ENCODE measurements at places on chromosomes 6 and 20.

DNA sequence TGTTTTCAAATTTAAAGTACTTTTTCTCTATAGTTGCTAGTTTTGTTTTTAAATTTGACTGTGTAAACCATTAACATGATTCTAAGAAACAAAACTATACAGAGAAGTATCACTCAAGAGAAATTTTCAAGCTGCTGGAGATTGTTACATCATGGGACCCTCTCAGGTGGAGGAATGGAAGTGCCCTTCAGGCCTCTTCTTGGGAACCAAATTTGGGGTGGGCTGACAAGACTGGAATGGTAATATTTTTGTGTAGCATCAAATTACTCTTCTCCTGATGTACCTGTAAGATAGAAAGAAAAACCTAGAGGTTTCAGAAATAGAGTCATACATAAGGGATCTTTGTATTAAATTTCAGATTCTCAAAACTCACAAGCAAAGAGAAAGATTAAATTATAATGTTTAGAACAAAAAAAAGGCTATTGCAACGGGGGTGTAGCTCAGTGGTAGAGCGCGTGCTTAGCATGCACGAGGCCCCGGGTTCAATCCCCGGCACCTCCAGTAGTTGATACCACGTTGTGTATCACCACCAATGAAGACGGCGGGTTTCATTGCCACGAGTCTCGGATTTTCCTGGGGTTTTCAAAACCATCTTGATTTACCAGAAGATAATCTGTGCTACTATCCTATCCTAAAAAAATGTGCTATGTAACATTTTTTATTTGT is 193.7 kb downstream of the GPX5 start:
- DNase-seq, result no peak

DNA sequence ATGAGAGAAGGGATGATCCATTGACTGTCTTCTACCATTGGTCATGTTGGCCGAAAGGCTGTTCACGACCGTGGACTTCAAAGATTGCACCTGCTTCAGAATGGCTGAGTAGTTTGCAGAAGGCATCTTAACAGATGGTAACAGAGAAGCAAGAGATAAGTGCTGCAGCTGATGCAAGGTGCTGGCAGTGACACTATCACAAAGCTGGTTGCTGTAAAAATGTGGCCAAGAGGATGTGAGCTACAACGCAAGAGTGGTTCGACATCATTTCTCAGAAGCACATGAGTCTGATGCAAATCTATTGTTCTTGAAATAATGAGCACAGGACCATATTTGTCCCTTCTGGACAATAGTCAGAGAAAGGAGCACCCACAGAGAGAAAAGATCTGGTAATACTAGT is 27.0 kb upstream of the ANKEF1 start:
- DNase-seq, result no peak

DNA sequence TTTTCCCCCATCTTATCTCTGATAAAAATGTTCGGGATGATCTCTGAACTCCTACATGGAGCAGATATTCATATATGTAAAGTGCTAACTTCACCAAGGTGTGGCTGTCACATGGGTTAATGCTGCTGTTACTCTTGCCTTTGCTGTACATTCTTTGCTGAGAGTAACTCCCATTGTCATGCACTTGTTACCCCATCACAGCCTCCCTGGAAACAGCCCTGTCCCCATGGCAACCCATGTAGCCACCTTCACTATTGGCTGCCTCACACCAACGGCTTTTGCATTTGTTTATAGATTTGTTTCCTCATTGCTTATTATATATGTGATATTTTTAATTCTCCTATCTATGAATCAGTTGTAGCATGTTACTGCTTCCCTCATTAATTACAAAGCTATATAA is 17.3 kb upstream of the IBTK start:
- DNase-seq, result no peak

- DNase-seq, result no peak
Observed at GRCh38 chr20:16062661-16063581, 510.3 kb downstream of the KIF16B start.

GRCh38 chr6:17635568-17635967 is 35.5 kb downstream of the FAM8A1 start:
- DNase-seq, result no peak

GRCh38 chr6:105646391-105646867 is 243.5 kb upstream of the PREP start:
- no peak for DNase-seq

DNA sequence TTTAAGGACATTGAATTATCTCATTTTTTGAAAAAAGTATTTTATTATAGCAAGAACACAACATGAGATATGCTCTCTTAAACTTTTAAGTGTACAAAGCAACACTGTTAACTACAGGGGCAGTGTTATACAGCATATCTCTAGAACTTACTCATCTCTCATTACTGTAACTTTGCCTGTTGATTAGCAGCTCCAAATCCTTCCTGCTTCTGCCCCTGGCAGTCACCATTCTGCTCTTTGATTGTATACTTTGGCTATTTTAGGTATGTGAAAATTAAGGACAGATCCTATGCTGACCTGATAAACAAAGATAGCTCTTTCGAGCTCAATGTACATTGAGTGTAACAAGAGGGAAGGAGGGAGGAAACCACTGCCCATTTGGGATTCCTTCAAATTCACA is 1349.8 kb upstream of the GJE1 start:
- no peak for DNase-seq

DNA sequence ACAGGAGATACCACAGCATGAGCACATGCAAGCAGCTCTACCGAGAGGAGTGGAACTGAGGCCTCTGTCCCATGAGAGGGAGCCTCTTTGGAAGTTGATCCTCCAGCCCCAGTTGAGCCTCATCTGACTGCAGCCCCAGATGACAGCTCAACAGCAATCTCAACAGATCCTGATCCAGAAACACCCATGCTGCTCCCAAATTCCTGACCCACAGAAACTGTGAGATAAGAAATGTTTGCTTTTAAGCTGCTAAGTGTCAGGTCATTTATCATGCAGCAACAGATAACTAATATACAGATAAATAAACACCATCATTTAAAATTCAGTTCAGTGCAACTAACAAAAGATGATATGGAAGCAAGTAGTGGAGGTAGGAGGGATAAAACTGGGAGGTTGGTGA is 4.8 kb upstream of the ARFGEF2 start:
- DNase-seq, result no peak

DNA sequence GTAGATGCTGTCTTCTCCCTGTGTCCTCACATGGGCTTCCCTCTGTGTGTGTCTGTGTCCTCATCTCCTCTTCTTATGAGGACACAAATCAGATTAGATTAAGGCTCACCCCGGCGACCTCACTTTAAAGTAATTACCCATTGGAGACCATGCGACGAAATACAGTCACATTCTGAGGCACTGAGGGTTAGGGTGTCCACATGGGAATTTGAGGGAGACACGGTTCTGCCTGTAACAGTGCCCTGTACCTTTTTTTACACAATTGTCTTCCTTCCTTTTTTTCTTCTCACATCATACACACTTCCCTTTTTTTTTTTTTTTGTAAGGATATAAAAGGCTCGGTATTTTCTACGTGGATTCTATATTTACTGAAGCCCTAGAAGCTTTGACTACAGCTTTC is 48.9 kb downstream of the DEK start:
- no peak for DNase-seq

DNA sequence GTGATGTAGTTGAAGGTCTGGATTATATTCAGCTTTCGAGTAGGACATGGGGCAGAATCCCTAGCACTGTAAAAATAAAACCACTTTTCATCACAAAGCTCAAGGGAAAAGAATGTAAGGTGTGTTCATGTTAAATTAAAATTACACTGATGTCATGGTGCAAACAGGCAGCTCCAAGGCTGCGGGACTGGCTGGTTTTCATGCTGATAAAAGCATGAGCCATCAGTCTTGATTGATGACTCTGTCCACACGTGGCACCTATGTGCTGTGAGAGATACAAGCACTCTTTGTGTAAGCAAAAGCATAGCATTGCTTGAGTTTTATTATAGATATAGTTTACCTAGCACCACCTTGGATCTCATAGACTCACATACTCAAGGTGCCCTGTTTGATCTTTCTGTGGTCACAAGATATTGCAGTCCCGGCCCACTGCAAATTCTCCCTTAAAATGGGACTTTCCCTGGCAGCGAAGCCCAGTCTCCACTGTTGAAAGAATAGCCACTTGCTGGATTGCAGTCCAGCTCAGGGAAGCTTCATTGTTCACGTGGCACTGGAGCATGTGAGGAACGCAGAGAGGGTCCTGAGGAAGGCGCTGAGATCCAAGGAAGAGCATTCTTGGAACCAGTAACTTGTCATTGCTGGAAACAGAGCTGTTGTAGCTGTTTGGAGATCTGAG is 90.6 kb downstream of the TIAM2 start:
- DNase-seq, result no peak

- DNase-seq, result no peak
Observed at GRCh38 chr6:3624250-3625136, 127.0 kb downstream of the PXDC1 start.

DNA sequence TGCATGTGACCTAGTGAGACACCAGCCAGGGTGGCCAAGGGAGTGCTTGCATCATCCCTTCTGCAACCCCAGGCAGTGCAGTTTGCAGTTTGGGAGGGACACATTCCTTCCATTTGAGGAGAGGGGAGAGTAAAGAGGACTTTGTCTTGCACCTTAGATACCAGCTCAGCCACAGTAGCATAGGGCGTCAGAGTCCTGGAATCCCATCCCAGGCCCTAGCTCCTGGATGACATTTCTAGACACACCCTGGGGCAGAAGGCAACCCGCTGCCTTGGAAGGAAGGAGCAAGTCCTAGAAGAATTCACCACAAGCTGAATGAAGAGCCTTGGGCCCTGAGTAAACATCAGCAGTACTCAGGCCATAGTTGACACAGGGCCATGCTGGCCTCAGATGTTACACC is 680.4 kb upstream of the IMPG1 start:
- DNase-seq, result no peak

- DNase-seq, result no peak
Observed at GRCh38 chr20:53237461-53237860, 265.3 kb downstream of the TSHZ2 start.

DNA sequence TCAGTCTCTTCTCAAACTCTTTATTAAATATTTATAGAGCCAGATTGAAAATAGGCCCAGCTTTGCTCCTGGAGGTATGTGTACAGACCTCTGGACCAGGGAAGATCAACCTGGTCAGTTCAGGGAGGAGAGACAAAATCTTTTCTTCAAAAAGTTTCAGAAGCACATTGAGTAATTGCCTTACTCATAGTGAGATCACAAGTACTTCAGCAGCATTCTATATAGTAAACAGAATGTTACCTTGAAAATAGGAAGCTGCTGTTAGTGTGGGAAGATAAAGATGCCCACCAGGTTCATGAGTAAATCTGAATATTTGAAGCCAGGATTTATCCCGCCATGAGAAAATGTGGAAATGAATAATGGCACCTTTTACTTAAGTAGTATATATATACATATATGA is 665.9 kb upstream of the CITED2 start:
- DNase-seq, result no peak

- no peak for DNase-seq
Observed at GRCh38 chr6:146856296-146856695, 257.5 kb downstream of the ADGB start.

GRCh38 chr6:77106992-77107391 is 356.3 kb downstream of the HTR1B start:
- DNase-seq, result no peak

- DNase-seq, result no peak
Observed at GRCh38 chr6:786946-787763, 94.2 kb upstream of the EXOC2 start.

GRCh38 chr20:49534255-49534712 is 33.7 kb downstream of the PTGIS start:
- peak; percentile 18 for DNase-seq

GRCh38 chr6:129696843-129697242 is 13.1 kb downstream of the ARHGAP18 start:
- no peak for DNase-seq

DNA sequence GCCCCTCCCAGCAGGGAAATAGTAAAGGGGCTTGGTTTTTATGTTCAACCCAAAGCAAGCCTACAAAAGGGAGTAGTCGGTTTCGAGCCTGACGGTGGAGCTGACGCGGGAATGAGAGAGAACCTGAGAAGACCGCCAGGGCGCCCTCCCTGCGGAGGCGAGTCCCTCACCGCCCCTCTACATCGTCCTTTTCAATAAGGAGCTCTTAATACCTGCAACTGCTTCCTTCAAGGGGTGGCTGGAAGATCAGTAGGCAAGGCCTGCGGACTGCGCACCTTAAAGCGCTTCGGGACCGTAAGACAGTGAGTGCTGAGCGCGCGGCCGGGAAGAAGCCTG is 709 bp upstream of the ZNF76 start:
- peak; percentile 21 for DNase-seq

DNA sequence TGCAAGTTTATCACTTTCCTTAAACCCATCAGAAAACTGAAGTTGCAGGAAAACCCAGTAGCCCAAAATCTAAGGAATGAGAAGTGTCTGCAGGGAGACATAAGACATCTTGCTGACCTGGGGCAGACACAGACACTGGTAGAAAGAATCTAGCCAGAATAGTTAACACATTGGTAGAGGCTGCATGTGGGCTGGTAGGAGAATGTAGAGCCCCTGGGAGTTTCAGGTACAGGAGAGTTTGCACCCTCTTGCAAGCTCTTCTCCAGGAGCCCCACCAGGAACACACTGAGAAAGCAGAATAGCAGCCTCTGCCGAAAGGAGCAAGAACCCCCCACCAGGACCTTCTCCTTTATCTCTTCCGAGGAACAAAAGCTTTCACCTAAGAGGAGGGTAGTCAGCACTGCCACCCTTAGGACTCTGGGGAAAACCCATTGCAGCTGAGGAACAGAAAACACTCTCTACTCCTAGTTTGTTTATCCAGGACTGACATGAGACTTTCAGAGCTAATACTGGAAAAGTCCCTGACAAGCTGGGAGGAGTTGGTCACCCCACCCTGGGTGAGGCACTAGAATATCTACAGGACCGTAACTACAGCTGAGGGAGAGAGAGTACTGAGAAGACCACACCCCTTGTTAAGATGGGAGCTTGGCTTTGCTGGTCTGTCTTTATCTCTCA is 10.5 kb upstream of the OGFRL1 start:
- DNase-seq, result no peak

- DNase-seq, result no peak
Observed at GRCh38 chr6:168939796-168940195, 313.9 kb downstream of the THBS2 start.

DNA sequence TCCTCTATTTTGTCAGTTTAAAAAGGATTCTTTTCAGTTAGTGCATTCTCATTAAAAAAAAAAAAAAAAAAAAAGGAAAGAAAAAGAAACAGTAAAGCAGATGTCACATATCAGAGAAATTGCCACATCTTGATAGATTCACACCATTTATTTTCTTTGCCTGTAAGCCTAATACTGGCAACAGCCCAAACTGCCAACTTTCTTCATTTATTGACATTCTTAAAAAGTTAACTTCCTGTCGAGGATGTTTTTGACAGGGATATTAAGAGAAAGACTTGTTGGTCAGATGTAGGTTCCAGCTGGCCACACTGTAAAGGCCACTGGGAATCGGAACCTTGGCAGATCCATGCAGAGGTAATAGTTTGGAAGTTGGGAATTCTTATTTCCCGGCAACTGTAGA is 332.6 kb downstream of the NRN1 start:
- no peak for DNase-seq
